ENCODE measurements at places on chromosomes 11 and 22. TPM values are rescaled to one million over a fixed set of nuclear protein-coding genes. Genes with fewer than 3 reads are reported as not detected.

GRCh38 chr22:27534720-27535125, 266.8 kb downstream of the MN1 start:
- DNase-seq, result peak; percentile 87

GRCh38 chr11:55969845-55970244, at the start of gene OR10AG1:
OR10AG1 (minus strand) TSS chr11:55969945; CDS start chr11:55969907, 38 bp downstream.
- no peak for DNase-seq

GRCh38 chr11:128409476-128409875, 177.9 kb downstream of the ETS1 start:
- DNase-seq, result peak; percentile 80

- DNase-seq, result no peak
Observed at GRCh38 chr11:92763336-92763735, 206.1 kb upstream of the MTNR1B start.

- DNase-seq, result peak; percentile 90
Observed at GRCh38 chr11:66956689-66957290, 1.4 kb downstream of the PC start.

DNA sequence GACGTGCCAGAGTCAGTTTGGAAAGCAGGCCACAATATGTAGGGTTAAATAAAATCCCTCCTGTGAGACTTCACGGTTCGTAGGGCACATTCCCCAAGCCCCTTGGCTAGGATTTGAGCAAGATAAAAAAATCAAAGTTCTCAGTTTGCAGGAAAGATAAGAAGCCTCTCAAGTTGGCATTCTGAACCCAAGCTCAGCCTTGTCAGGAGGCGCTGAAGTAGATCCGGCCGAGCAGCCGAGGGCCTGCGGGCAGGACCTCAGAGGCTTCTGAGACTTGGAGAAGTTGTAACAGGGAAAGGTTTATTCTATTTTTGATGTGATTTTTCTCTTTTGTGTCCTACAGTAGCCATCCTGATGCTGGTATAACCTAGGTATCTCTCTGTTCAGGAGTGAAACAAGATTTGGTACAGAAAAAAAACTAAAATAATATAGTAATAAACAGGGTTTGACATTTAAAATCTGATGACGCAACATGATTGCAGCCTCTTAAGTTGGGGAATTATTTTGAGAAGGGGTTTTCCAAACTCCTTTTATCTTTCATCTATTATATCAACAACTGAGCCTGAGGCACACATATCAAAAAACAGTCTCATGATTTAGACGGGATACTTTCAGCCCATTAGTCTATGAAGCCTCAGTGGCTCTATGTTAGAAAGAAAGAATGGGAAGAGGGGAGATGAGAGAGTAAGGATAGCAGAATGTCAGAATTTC, 10.1 kb downstream of the PATE2 start:
- no peak for DNase-seq

C11orf71 gene
- 2.9 TPM for total RNA-seq

- no peak for DNase-seq
Observed at GRCh38 chr11:73270016-73270854, 1.9 kb upstream of the P2RY6 start.

- no peak for DNase-seq
Observed at GRCh38 chr11:1344056-1344635, 34.7 kb upstream of the TOLLIP start.

- DNase-seq, result peak; percentile 69
Observed at GRCh38 chr11:33168709-33169200, 7.5 kb upstream of the CSTF3 start.

All from astrocyte (in vitro differentiated cells and primary cell).